Stimulated activated CD8-positive, alpha-beta memory T cell treated with anti-CD3 and anti-CD28 coated beads, Interleukin-2, amount 100 ng/mL, for 1 hour (primary cell): ENCODE measurements at places on chromosomes 5 and 9.

- DNase-seq: no peak
Observed at GRCh38 chr5:7851617-7852289, 820 bp upstream of the CFAP90 start.

- no peak for DNase-seq
Observed at GRCh38 chr5:117652036-117652957, 1077.7 kb upstream of the SEMA6A start.

- DNase-seq: no peak
Observed at GRCh38 chr9:86605303-86605702, 251.1 kb upstream of the TUT7 start.

GRCh38 chr5:133494923-133495246, 117.5 kb downstream of the FSTL4 start:
- DNase-seq: no peak

GRCh38 chr5:35656721-35657120, 39.1 kb downstream of the SPEF2 start:
- no peak for DNase-seq

DNA sequence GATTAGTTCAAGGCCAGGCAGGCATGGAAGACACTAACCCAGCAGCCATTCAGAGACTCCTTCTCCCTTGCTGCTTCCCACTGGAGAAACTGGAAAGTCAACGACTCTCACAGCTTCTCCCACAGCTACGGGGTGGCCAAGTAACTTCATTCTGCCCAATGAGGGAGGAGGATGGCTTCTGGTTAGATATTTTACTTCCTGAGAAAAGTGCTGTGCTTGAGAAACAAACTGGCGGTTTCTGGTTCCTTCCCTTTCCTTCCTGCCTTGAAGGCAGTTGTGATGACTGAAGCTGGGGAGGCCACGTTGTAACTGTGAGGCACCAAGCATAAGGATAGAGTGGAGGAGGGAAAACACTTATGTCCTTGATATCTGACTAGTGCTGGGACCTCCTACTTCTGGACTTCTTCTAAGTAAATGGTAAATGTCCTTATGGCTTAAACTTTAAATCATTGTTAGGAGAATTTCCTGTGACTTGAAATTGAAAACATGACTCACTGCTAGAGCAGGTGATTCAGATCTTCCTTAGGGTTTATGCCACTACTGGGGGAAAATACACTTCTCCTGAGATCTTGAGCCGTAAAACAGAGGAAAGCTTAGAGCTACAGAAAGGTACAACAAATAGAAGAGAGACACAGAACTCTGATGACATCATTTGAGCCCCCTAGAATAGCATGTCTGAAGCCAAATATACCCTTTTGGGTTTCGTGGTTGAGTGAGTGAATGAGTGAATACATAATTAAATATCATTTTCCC, 3.1 kb upstream of the GNPDA1 start:
- no peak for DNase-seq

- no peak for DNase-seq
Observed at GRCh38 chr5:41290810-41291209, 77.5 kb upstream of the C6 start.

DNA sequence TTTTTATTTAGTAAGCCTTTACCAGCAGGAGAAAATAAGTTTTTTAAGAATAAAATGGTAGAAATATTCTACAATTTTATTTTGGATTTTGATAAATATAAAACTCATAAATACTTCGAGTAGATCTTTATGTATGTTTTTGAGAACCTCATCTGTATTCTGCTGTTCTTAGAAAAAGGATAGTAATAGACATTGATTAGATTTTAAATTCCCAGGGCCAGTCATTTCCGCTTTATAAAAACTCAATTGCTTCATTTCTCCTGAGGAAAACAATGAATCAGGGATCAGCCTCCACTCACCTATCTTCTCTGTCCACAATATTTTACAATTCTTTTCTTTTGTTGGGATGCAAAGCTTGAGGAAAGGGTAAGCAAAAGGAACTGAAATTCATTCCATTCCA, 1983.5 kb upstream of the C9orf72 start:
- no peak for DNase-seq

DNA sequence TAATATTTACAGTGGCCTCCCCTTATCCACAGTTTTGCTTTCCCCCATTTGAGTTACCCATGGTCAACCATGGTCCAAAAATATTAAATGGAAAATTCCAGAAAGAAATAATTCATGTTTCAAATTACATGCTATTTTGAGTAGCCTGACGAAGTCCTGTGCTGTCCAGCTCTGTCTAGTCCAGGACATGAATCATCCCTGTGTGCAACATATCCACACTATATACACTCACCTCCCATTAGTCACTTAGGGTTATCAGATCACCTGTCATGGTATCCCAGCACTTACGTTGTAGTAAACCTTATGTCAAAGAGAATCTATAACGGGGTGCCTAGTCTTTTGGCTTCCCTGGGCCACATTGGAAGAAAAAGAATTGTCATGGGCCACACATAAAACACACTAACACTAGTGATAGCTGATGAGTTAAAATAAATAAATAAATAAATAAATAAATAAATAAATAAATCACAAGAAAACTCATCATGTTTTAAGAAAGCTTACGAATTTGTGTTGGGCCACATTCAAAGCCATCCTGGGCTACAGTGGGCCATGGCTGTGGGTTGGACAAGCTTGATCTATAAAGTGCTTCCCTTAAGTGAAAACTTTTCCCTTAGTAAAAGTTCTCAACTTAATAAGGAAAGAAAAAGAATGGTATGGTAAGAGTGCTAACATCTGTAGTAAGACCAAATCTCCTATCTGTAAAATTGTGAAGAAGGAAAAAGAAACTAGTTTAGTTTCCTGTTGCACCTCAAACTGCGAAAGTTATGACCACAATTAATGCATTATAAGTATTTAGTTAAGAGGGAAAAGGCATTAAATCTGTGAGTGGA, 15.9 kb upstream of the OMD start:
- no peak for DNase-seq

DNA sequence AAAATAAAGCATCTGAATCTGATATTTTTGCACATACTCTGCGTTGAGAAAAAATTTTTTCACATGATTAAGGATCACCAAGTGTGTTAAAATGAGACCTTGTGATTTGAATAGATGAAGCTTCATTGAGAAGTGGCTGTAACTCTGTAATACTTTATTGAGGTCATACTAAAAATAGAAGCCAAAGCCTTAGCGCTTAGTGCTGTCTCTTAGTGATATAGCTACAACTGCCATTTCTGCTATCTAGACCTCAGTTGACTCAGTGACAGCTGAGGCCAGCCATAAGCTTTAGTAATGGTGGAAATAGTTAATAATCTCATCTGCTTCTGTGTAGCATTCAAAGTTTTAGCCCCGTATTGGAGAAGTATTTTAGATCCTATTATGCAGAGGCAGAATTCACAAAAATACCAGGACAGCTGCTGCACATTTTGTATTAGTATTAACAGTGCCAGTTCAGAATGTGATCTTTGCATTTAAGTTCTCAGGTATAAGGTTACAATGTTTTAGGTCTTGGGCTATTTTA, 107.4 kb upstream of the SGCD start:
- no peak for DNase-seq

DNA sequence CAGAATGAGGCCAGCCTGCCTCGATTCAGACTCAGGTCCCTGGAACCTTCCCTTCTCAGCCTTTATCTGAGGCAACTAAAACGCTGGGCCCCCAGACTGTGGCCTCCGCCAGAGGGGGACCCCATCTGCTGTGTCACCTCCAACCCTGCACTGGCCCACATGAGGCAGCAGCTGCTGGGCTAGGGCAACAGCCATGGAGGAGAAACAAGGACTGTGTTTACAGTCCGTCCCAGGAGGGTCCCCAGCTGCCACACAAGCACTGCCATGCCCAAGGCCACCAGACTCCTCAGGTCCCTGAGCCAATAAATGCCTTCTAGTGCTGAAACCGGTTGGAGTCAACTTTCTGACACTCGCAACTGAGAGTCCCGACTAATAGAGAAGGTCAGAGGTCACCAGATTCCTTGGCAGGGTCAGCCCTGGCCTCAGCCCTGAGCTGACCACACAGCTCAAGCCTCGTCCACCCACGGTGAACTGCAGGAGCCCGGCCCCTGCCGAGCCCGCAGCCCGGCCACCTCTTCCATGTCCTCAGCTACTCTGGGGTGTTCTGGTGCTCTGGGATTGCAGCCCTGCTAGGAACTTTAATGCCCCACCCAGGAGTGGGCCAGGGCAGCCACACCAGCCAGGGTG, 77.0 kb downstream of the ZNF354C start:
- DNase-seq: no peak

GRCh38 chr9:114008667-114009410, 69.3 kb downstream of the AMBP start:
- no peak for DNase-seq

- DNase-seq: no peak
Observed at GRCh38 chr9:113301548-113301947, 1.6 kb downstream of the RNF183 start.

GRCh38 chr9:136937186-136938001, 7.1 kb downstream of the FBXW5 start:
- DNase-seq: no peak

DNA sequence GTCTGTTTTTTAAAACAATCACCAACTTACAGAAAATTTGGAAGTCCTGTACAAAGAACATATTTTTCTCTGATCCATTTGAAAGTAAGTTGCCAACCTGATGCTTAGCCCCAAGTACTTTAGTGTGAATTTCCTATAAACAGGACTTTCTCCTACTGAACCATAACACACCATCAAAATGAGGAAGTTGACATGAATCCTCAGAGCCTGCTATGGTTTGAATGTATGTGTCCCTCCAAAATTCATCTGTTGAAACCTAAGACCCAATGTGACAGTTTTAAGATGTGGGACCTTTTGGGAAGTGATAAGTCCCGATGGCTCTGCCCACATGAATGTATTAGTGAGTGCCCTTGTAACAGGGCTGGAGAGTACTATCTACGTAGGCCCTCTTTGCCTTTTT, 6.4 kb upstream of the ACOT12 start:
- DNase-seq: no peak

GRCh38 chr9:90793729-90794128, 7.9 kb upstream of the SYK start:
- no peak for DNase-seq

- no peak for DNase-seq
Observed at GRCh38 chr5:42779083-42779482, 22.5 kb downstream of the CCDC152 start.

DNA sequence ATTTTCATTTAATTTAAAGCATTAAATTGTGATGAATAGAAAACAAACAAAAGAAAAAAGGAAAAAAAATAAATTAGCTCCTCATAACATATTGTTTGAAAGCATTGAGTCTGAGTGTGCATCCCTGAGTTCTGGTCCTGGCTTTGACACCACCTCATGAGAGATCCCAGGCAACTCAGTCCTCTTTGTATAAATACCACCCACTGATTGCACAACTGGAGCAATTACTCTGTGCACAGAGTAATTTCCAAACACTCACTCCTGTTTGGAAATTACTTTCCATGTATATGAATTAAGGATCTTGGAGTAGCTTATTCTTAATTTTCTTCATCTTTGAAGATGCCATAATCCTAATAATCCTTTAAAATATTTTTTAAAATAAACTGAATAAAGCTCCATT, 59.4 kb upstream of the C5orf46 start:
- no peak for DNase-seq

DNA sequence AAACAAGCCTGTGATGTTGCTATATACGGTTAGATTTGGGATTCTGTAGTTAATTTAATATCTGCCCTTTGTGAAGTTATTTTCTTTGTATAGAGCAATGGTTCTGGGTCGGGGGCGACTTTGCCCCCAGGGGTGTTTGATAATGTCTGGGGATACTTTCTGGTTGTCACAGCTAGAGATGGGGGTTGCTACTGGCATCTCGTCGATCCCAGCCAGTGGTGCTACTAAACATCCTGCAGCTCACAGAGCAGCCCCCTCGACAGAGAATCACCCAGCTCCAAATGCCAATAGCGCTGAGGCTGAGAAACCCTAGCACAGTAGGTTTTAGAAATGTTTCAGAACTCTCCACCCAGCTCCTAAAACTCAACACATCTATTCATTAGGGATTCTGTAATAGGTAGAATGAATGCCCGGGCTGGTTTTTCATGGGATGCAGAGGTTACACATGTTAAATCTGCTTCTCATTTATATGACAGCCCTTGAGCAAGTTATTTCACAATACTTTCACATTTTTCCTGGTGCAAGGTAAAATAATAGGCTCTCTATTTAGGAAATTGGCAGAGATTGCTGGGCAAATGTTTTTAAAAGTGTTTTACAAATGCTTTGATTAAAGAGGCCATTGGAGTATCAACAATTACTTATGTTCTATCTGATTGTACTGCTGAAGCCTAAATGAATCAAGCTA, 75.2 kb upstream of the CTSL start:
- DNase-seq: no peak

DNA sequence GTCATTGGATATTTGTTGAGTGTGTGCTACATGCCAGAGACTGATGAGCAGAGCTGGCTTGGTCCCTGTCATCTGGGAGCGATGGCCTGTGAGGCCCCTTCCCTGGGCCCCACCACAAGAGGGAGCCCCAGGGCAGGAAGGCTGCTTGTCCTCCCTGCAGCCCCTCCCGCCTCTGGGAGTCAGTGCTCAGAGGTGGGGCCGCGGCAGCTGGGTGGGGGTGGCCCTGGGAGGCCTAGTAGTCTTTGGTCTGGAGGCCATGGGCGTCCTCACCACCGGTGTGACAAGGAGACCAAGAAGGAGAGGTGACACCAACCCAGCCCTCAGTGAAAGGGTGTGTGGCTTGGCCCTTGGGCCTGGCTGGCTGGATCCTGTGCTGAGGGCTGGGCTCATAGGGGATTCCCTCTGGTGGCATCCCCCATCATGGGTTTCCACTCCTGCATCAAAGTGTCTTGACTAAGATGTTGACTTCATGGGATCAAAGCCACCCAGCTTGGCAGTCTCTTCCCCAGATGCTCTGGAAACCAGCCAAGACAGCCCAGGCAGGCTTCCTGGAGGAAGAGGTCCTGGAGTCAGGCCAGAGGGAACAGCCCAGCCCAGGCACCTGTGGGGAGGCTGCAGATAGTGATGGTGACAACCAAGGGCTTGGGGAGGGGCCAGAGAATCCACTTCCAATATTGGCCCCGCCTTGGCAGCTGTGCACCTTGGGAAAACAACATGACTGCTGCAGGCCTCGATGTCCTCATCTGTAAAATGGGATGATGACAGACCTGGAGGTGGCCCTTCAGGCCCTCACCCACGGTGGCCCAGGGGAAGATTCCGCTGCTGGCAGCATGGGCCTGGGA, 166.7 kb downstream of the GAPVD1 start:
- DNase-seq: no peak

DNA sequence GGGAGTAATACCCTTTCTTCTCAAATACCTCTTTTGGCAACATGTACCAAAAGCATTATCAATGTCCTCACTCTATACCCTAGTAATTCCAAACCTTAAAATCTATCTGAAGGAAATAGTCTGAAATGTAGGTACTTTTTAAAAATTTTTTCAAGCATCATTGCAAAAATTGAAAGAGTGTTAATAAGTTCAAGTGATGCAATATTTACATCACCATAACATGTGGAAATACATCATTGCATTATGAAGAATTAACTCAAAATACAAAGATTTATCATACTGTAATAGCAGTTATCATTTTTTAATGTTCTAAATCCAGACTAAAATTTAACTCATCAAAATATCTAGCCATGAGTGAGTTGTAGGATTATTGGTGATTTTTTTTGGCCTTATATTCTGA, 123.1 kb downstream of the DENND1A start:
- no peak for DNase-seq

GRCh38 chr5:87899721-87900131, 368.9 kb downstream of the TMEM161B start:
- no peak for DNase-seq
